GM12878 (cell line): ENCODE measurements at places on chromosomes 3 and 15.
A peak's percentile ranks its signal among the peaks of the same experiment; 100 is the strongest.

- no peak for DNase-seq
These were observed 44.8 kb downstream of the SLC6A1 start for GRCh38 chr3:11037241-11037873.

GRCh38 chr3:143699424-143699823, 148.8 kb downstream of the SLC9A9 start:
- DNase-seq, result no peak

DNA sequence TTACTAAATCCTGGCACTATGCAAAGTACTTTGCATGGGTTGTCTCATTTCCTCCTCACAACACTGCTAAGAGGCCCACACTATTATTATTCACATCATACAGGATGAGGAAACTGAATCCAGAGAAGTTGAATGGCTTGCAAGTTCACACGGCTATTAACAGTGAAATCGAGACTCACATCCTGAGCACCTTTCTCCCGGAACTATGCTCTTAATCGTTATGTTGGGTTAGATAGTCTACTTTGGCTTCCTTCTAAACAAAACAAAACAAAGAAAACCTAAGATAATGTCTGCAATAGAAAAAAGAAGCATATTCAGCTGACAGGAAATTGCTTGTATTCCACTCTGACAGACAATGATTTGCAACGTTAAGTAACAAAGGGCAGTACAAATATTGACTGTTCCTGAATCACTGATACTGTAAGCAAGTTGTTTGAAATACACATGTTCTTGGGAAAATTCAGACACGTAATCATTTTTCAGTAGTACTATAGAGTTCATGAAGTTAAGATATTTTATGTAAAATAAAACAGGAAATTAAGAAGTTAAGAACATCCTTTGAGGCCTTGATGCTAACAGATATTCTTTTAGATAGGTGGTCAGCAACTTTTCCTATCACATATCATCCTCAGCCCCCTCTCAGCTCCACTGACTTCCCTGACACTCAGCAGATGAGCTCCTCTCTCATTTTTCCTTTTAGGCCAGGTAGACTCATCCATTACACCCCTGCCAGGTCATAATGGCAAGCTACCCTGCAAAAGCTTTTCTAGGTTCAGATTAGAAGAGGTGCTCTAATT, 40.7 kb downstream of the C2CD4B start:
- DNase-seq, result no peak

- no peak for DNase-seq
These were observed 3.9 kb upstream of the TLE3 start for GRCh38 chr15:70101459-70102113.

DNA sequence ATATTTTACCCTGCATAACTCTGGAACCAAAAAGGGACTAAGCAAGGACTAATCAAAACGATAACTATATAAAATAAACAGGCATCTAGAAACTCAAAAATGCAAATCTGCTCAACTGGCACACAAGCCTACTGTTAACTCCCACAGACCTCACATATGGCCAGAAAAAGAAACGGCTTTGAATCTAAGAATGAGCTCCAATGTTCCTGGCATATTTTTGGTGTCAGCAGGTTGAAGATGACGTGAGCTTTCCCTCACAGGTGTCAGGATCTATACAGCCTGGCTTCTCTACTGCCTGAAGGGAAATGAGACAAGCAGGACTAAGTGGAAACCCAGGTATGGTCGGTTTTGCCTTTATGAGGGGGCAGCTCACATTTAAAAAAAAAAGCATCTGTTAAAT, 120.1 kb upstream of the SPATA12 start:
- DNase-seq, result no peak

DNA sequence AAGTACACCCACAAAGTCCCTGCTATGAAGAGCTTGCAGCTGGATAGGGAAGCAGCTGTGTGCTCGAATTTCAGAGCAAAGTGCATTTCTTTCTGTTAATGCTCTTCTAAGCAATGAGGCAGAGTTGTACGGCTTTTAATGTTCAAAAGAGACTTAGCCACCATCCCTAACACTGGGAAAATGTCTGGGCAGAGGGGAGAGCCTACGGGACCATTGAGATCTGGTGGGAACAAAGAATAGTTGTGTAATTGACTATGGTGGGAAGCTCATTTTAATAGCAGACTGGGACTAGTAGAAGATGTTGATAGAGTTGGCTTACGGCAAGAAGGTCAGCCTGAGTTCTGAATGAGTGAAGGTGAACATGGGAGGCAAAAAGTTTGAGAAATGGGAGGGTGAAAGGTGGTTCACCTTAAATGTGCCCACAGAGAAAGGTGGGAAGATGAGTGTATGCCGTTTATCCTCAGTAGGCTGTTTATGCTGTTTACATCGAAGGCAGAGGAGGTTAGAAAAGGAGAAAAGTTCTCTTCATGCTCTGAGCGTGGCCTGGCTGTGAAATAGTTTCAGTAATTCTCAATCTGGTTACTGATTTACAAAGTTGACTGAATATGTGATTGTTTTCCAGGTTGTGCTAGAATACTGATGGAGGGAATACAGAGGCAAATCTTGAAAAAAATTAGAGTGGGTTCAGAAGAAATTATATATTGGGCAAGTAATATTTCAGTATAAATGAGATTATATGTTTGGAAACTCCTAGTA, 22.9 kb upstream of the UTS2B start:
- no peak for DNase-seq

- DNase-seq, result no peak
These were observed 62.9 kb downstream of the FBN1 start for GRCh38 chr15:48582452-48583247.

DNA sequence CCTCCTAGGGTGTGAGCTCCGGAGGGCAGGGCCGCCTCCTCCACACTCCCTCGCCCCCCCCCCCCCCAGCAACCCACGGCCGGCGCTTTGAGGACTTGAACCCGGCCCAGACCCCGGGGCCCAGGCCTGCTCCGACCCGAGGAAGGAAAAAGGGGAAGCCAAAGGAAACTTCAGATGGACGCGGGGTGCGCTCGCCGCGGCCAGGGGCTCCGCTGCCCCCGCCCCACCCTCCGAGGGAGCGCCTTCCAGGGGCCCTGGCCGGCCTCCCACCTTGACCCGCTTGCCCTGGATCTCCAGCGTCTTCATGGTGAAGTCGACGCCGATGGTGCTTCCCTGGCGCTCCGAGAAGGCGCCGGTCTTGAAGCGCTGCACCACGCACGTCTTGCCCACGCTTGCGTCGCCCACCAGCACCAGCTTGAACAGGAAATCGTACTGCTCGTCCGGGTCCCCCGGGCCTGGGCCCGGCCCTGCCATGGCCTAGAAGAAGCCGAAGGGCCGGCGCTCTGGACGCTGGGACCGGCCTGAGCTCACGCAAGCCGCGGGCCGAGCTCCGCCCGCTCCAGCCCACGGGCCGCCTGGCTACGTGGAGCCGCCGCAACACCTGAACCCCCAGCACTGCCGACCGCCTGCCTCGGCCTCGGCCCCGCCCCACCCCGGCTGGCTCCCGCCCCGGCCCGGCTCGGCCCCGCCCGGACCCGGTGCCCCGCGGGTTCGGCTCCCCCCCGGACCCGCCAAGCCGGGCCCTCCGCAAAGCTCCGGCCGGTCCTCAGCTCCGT, 400 bp downstream of the RAB43 start:
- no peak for DNase-seq

GRCh38 chr15:88246666-88247446, 9.7 kb downstream of the NTRK3 start:
- no peak for DNase-seq

- no peak for DNase-seq
These were observed 427.8 kb downstream of the LPP start for GRCh38 chr3:188581792-188582191.

GRCh38 chr3:167967257-167968036, 128.3 kb downstream of the GOLIM4 start:
- no peak for DNase-seq

GRCh38 chr3:188518835-188519452, 365.0 kb downstream of the LPP start:
- no peak for DNase-seq

GRCh38 chr15:32953533-32953910, 235.7 kb downstream of the GREM1 start:
- no peak for DNase-seq

DNA sequence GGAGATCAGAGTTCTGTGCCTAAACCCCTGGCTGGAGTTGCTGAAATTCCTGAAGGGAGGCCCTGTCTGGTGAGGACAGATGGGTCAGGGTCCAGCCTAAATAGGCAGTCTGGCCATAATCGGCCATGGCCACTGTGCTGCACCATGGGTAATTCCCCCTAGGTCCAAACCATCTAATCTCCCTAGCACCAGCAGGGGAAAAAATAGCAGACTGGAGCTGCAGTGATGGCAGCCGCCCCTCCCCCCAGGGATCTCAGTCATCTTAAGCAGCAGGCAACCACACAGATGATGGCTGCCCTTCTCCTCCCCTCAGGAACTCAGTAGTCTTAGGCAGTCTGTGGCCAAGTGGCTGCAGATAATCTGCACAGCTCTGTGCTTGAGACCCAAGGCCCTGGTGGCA, 68.4 kb upstream of the CD96 start:
- no peak for DNase-seq

- no peak for DNase-seq
These were observed 17.9 kb upstream of the ADIPOQ start for GRCh38 chr3:186824430-186825139.

DNA sequence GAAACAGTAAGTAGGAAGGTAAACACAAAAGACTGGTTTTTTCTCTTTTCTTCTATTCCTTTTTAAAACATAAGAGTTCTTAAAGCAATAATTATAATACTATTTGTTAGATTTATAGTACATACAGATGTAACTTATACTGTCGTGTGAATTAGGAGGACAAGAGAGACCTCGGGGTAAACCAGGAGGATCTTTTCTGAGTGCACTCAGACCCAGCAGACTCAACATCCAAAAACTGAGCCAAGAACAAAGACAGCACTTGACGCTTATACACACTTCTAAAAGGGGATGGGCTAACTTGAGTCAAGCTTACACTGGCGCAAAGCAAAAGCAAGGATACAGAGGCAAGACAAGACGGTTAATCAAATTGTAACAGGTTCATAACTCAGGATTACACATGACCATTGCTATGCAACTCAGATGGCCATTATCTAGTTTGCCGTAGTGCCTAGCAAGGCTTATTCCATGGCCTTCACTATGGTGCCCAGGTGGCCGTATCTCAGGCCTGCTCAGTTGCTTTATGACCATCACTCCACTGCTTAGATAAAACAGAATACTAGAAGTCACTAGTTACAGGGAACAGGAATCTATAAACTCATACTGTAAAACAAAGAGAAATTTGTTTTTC, 18.6 kb downstream of the MTHFS start:
- no peak for DNase-seq

DNA sequence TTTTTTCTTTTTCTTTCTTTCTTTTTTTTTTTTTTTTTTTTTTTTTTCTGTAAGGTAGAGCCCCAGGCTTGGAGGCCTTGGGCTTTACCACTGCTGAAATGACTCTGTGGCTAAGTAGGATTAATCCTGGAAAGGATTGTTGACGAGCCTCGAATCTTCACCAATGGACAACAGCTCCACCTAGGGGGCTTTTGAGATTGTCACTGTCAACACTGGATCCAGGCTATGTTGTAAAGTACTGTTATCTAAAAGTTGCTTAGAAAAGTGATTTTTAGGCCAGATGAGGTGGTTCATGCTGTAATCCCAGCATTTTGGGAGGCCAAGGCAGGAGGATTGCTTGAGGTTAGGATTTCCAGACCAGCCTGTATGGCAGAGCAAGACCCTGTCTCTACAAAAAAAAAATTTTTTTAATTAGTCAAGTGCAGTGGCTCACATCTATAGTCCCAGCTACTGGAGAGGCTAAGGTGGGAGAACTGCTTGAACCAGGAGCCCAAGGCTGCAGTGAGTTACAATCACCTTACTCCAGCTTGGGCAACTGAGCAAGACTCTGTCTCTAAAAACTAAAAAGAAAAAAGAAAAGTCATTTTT, 41.6 kb downstream of the KLHL18 start:
- peak; percentile 24 for DNase-seq

DNA sequence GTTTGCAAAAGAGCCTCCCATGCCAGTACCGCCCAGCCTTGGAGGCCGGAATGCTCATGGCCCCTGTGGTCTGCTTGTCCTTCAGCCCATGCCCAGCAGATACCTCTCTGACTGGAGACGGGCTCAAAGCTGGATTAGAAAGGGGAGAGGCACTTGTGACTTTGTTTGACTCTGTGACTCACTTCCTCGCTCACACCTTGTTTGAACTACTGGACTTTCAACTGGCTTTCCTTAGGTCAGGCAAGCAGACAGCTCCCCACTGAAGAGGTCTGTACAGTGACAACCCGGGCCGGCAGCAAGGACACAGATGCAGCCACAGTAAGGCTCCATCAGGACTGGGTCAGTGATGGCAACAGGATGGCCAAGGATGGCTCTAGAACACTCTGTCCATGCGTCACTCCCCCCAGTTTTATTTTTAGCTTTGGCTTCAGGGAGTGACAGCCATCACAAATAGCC, 98.6 kb upstream of the ABHD17C start:
- DNase-seq, result no peak

GRCh38 chr3:45246241-45246640, 20.2 kb upstream of the TMEM158 start:
- DNase-seq, result no peak

GRCh38 chr15:82843566-82843965, 34.1 kb downstream of the WHAMM start:
- no peak for DNase-seq

GRCh38 chr15:65363766-65364165, 14.0 kb downstream of the IGDCC3 start:
- no peak for DNase-seq

DNA sequence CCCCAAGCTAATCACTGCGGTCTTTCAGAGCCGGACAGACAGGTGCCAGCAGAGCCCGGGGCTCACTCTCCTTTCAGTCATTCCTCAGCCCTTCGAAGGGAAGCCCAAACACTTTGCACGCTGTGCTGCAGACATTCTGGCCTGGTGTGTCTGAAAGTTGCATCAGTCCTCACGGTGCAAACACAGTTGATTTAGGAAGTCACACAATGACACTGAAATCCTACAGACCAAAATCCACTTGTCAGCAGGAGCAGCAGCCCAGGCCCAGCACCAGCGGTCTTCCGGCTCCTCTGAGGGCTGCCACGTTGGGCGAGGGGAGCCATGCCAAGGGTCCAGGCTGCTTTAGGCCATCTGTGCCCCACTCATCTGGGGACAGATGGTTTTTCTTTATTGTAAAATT, 61.6 kb downstream of the RGMA start:
- DNase-seq, result no peak

GRCh38 chr15:39502082-39502447, 78.8 kb upstream of the THBS1 start:
- no peak for DNase-seq

DNA sequence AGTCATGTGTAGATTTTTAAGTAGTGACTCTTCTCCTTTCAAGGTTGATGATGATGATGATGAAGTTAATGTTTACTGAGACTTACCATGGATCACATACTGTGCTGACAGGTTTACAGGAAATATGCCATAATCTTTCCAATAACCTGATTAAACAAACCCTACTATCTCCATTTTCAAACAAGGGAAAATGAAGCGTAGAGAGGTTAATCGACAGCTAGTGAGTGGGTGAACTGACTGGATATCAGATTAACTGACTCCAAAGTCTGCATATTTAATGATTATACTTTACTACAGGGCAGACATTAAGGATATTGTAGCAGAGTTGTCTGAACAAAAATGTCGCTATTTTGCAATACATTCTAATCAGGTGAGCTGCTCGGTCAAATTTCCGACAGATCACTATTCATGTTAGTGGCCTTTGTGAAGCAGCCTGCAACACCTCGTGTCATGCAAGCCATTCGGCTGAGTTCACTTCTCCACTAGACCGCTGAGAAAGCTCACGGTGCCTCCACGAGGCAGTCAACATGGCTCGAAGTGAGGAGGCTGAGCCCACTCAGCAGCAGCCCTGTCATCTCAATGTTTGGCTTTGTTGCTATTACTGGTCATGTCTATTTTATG, 264.2 kb downstream of the NFKBIZ start:
- no peak for DNase-seq

- no peak for DNase-seq
These were observed 87.2 kb upstream of the XCR1 start for GRCh38 chr3:46114323-46114988.
